ENCODE measurements at places on chromosomes 3 and 15.

DNA sequence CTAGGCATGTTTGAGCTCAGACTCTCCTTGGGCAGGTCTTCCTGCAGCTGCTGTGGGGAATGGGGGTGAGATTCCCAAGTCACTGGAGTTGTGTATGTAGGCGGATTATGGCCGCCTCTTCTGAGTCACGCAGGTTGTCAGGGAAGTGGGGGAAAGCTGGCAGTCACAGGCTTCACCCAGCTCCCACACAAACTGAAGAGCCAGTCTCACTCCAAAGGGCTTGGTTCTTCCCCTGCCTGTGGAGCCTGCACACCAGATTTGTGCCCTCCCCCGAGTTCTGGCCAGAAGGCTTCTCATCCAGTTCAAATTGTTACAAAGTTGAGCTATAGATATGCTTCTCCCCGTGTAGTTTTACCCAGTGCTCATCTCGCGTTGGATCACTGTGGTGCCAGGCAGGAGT, 53.5 kb downstream of the CPNE4 start:
- no peak for DNase-seq

GRCh38 chr3:178097576-178097975, 438.7 kb upstream of the KCNMB2 start:
- DNase-seq: no peak

DNA sequence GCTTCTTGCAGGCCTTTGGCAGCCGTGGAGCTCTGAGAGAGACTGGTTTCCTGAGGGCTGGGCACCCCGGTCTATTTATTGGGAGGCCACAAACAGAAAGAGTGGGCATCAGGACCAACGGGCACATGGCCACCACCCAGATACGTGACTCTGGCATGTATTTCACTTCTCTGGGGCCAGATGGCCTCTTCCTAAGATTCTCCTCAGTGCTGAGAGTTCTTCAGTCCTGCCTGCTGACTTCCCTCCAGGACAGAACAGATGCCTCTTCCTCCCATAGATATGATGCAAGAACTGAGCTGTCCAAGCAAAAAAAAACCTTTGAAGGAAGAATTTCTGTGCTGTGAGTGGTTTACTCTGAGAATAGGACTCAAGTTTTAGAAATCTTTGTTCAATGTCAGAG, 107.7 kb downstream of the IGF2BP2 start:
- no peak for DNase-seq

GRCh38 chr3:5918626-5919025, 731.1 kb downstream of the EDEM1 start:
- DNase-seq: no peak

- DNase-seq: no peak
Measured at GRCh38 chr3:78906245-78906644, 861.6 kb downstream of the ROBO1 start.

- no peak for DNase-seq
Measured at GRCh38 chr3:47496892-47497291, 16.6 kb downstream of the ELP6 start.

DNA sequence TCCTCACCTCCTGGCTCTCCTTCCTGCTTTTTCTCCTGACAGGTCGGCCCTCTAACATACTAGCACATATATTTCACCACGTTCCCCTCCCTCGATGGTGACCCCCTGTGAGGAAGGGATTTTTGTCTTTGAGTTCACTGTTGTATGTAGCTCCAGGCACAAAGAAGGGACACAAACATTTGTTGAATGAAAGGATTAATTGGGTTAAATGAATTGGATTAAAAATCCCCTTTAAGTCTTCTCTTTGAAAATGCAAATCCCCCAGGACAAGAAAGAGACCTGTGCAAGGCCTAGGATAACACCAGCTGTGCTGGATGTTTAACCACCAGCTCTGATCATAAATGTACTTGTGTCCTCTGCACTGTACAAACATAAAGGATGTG, 3.3 kb downstream of the CALML4 start:
- no peak for DNase-seq

DNA sequence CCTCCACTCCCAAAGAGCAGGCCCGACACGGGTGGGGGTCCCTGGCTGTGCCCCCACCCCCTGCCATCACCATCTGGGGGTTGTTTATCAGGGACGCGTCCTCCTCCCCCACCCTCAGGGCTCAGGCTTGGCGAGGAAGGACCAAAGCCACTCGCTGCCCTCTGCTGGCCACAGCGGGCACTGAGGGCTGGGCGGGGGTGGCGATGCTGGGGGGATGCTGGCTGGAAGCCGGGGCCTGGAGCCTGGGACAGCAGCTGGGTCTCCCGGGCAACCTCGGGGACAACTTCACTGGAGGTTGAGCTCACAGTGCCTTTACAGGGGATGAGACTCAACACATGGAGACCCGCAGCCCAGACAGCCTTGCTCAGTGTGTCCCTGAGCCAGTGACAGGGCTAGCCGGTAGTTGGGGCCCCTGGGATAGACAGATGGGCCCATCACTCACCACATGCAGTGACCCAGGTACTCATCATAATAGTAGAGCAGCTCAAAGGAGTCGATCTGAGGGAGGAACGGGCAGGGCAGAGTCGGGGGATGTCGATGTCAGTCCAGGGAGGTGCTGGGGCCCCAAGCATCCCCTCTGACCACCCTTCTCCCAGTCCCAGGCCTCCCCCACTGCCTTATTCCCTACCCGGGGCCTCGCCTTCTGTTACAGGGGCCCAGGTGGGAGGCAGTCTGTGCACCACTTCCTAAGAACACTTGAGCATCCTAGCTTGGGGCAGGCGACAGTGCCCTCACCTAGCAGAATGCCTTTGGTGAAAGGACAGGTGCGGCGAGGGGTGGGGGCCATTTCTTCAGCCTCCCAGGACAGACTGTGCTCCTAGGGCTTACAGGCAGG, 5.9 kb upstream of the CALML4 start:
- peak; percentile 52 for DNase-seq

GRCh38 chr3:11236588-11237461, 35.4 kb upstream of the ATG7 start:
- peak; percentile 82 for DNase-seq

GRCh38 chr3:159897331-159898075, 91.1 kb upstream of the IL12A start:
- no peak for DNase-seq

- no peak for DNase-seq
Measured at GRCh38 chr15:61115241-61115640, 113.9 kb downstream of the RORA start.

DNA sequence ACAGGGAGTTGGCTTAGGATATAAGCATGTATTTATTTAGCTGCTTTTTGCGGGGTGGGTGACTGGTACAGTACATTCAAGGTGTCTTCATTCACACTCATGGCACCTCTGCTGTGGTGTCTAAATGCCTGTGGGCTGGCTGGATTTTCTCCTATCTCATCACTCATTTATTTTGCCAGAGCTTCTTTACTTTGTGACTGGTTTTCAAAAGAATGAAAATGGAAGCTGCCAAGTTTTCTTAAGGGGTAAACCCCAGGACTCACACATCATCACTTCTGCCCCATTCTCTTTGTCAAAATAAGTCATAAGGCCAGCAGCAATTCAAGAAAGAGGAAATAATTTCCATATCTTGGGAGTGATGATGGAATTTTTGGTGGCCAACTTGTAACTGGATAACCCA, 493.4 kb upstream of the ALCAM start:
- DNase-seq: no peak

DNA sequence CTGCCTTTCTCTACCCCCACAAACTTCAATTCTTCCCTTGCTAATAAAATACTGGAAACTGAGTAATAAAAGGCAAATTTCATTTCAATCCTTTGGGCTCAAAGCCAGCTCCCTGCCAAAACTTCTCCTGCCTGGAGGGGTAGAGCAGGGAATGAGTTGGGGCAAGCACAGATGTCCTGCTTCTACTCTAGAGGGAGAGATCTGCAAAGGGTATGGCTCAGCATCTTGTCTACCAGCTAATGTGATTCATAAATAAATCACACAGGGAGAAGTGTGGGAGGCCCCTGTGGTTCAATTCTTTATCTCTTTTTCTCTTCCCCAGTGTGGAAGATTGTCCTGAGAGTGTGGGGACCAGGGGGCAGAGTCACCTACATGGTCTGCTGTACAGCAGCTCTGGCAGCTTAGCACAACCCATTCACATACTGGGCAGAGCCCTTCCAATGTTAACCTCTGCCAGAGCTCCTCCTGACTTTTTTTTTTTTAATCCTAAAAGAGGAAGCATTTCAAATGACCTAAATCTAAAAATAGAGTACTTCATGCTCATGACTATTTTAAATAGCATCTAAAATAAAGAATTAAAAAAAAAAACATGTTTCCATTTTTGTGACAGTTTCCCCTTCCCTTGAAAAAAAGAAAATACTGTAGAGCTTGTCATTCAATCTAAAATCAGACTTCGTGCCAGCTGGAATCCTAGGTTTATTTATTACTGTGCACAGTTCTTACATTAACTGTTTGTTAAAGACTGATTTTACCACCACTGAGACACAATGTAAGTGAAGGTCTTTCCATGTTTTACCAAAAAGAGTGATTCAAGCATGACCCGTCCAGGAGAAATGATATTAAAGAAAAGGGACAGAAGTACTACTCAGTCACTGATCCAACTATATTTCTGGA, 1083.7 kb upstream of the CFAP20DC start:
- no peak for DNase-seq

- no peak for DNase-seq
Measured at GRCh38 chr3:195771646-195772300, 40.0 kb downstream of the MUC4 start.

DNA sequence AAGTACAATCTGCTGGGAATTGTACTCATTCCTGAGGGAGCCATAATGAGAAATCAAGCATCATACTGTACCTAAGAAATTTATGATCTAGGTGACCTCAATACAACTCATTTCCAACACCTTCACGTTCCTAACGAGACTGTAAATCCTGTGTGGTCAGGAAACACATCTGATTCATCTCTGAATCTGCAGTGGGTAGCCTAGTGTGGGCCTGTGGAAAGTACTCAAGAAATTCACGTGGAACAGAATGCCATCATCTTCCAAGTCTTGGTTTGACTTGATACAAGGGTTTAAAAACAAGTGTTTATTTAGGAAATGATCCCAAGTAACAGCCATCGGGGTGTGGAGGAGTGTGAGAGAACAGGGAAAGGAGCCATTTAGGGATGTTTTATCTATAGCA, 568.9 kb downstream of the EDEM1 start:
- DNase-seq: no peak

DNA sequence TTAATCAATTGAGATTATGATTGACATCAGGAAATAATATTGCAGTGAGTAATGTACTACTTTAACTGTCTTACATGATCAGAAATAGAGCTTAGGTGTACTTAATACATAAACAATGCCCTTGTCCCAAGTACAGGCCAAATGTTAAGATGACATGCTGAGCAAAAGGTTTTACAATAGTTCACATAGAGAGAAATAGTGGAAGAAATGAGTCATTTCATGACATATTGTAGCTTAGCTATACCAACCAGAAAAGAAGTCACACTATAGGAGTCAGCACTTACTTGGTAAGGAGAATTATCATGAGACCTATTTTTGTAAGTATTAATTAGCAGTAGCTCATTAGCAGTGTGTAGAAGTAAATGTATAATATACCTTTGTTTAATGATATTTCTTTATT, 96.4 kb upstream of the NANOGP8 start:
- DNase-seq: no peak

DNA sequence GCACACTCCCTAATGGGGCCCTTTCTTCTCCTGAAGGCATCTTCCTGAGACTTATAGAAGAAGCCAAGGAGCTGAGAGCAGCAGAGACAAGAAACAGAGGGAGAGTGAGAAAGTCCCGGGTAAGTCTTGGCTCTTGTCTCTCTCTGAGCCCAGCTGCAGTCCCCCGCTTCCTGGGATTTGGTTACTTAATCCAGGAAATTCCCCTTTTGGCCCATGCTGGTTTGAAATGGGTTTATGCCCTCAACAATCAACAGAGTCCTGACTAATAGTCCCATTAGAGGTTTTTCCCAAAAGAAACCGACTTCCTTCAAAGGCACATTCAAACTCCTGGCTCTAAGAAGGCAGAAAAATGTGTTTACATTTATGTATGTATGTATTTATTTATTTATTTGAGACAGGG, 22.0 kb downstream of the TMEM158 start:
- no peak for DNase-seq

- no peak for DNase-seq
Measured at GRCh38 chr15:50256188-50257041, 9.1 kb downstream of the HDC start.

- DNase-seq: no peak
Measured at GRCh38 chr3:9231006-9231405, 18.4 kb downstream of the SRGAP3 start.

GRCh38 chr15:65059931-65060596, 7.7 kb downstream of the RASL12 start:
- no peak for DNase-seq

- DNase-seq: no peak
Measured at GRCh38 chr15:89123181-89123525, 34.9 kb downstream of the ABHD2 start.

DNA sequence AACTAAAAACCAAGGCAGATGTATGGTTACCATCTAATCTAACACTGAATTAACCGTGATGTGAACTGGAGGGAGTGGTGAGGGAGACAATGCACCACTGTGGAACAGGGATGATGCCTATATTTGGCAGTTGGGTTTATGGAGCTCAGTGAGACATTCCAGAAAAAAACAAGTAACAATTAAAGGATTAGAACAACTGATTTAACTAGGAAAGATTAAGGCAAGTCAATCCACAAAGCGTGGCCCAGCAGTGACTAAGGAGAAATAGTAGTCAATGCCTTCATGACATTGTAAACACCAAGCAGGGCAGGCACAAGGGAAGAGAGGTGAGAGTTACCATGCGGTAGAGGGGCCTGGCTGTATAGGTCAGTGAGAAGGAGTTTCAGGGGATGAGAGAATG, 38.1 kb downstream of the CHAC1 start:
- DNase-seq: no peak

DNA sequence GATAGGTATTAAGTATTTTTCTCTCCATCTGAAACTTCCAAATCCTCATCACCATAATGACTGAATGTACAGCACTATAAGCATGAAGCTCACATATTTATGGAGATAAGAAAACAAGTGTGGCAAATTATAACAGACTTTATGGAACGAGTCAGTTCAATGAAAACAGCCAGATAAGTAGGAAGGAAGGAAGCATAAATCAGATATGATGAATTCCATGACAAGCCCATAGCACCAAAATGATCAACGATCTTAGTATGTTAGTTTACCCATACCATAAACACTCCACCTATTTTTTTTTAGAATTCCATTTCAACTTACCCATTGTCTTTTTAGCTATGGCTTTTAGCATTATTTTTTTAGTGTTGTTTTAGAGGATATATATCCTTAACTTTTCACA, 169.5 kb downstream of the TNIK start:
- DNase-seq: no peak

- no peak for DNase-seq
Measured at GRCh38 chr3:119636891-119637611, 23.3 kb downstream of the POPDC2 start.

DNA sequence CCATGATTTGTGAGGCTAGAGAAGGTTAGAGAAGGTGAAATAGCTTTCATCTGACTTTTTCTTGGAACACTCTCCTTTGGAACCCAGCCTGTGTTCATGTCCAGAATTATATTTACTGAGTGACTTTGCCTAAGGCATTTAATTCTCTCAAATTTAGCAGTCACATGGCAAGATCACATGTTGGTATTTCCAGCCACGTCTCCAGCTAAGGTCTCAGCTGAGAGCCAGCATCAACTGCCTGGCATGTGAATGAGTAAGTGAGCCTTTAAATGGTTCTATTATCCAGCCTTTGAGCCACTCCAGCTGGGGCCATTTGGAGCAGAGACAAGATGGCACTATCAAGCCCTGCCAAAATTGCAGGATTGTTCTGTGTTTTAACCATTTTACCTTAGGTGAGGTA, 130.2 kb upstream of the SGO1 start:
- DNase-seq: no peak
